ENCODE measurements at places on chromosomes 16 and 17.

GRCh38 chr17:78419970-78420815 is 41.7 kb downstream of the PGS1 start:
- DNase-seq, result no peak
- no peaks in the 10 kb centered on the region for H3K36me3 ChIP-seq
- H3K4me1 ChIP-seq, result peaks cover 18% of the 10 kb centered on the region
- no peak overlapping the region for H3K4me3 ChIP-seq

DNA sequence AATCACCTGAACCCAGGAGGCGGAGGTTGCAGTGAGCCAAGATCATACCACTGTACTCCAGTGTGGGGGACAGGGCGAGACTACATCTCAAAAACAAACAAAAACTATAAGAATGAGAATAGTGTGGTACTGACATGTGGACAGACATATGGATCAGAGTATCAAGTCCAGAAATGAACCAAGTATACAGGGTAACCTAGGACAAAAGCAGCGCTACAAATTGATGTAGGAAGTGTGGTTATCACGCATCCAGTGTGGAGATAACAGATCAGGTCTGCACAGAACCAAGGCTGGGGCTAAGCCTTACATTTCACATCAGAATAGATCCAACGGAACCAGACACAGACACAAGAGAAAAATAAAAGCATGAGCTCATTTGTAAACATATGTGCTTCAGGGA is 23.0 kb upstream of the C16orf95 start:
- no peaks in the 10 kb centered on the region for H3K4me1 ChIP-seq
- H3K27ac ChIP-seq, result no peak overlapping the region
- no peaks in the 10 kb centered on the region for H3K27me3 ChIP-seq
- peaks cover 6% of the 10 kb centered on the region for H3K36me3 ChIP-seq

- no peak for DNase-seq
- peaks cover 10% of the 10 kb centered on the region for H3K4me1 ChIP-seq
- H3K27ac ChIP-seq, result no peak overlapping the region
- H3K36me3 ChIP-seq, result no peaks in the 10 kb centered on the region
- H3K4me3 ChIP-seq, result no peak overlapping the region
- H3K27me3 ChIP-seq, result no peaks in the 10 kb centered on the region
Observed at GRCh38 chr17:17073030-17073564, 30.8 kb downstream of the MPRIP start.

- no peak overlapping the region for H3K4me3 ChIP-seq
- no peak overlapping the region for H3K27ac ChIP-seq
- no peaks in the 10 kb centered on the region for H3K4me1 ChIP-seq
- H3K36me3 ChIP-seq, result no peaks in the 10 kb centered on the region
- H3K27me3 ChIP-seq, result no peaks in the 10 kb centered on the region
- peak; percentile 83 for DNase-seq
Observed at GRCh38 chr17:50841949-50842354, 6.6 kb downstream of the WFIKKN2 start.

- H3K27ac ChIP-seq, result no peak overlapping the region
- no peaks in the 10 kb centered on the region for H3K36me3 ChIP-seq
- no peaks in the 10 kb centered on the region for H3K4me1 ChIP-seq
- H3K27me3 ChIP-seq, result no peaks in the 10 kb centered on the region
- no peak for DNase-seq
Observed at GRCh38 chr16:79850348-79850747, 249.8 kb upstream of the MAF start.

DNA sequence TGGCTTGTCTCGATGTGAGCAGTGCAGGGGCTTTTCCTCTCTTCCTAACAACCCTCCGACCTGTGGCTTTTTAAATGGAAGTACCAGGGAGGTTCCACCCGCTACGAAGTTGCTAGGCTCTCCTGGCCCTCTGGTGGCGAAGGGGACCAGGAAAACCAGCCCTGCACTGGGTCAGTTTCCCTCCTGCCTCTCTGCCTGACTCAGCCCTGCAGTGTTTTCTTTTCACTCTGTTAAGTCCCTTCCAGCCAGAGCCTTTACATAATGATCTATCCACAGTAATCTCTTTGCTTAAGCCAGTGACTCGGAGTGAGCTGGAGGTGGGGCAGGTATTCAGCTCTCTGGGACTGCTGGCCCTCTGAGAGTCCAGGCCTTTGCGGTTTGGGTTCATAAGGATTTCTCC is 331.3 kb upstream of the EEF2KMT start:
- no peak overlapping the region for H3K4me3 ChIP-seq
- no peak overlapping the region for H3K27ac ChIP-seq
- H3K4me1 ChIP-seq, result no peaks in the 10 kb centered on the region
- H3K36me3 ChIP-seq, result no peaks in the 10 kb centered on the region
- DNase-seq, result peak; percentile 26

GRCh38 chr17:63842540-63843386 is at the start of gene SMARCD2:
Gene SMARCD2, minus strand, starts transcription at chr17:63842685. Its CDS starts 11 bp downstream, at chr17:63842674.
- H3K4me3 ChIP-seq, result peak within 1 kb of the TSS; percentile 93
- peaks cover 19% of the 10 kb centered on the region for H3K4me1 ChIP-seq

DNA sequence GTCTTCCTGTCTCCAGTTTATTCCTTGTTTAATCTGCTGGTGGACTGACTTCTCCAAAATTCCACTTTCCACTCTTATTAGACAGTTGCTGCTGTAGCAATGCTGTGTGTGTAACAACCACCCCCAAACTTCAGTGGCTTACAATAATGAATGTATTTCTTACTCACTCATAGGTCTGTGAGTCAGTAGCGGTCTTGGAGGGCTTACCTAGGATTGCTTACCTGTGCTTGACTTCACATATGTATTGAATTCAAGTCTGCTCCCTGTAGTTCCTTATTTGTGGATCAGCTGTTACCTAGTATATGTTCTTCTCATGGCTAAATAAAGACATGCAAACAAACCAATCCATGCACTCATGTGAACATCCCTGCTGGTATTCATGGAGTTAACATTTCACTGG is 224.6 kb downstream of the MAP2K6 start:
- H3K36me3 ChIP-seq, result no peaks in the 10 kb centered on the region
- H3K4me1 ChIP-seq, result no peaks in the 10 kb centered on the region
- no peak overlapping the region for H3K4me3 ChIP-seq
- H3K27me3 ChIP-seq, result no peaks in the 10 kb centered on the region
- no peak overlapping the region for H3K27ac ChIP-seq

- no peak overlapping the region for H3K27ac ChIP-seq
- H3K36me3 ChIP-seq, result no peaks in the 10 kb centered on the region
- peaks cover 5% of the 10 kb centered on the region for H3K27me3 ChIP-seq
- no peaks in the 10 kb centered on the region for H3K4me1 ChIP-seq
Observed at GRCh38 chr16:88881007-88881615, 14.7 kb upstream of the PABPN1L start.

DNA sequence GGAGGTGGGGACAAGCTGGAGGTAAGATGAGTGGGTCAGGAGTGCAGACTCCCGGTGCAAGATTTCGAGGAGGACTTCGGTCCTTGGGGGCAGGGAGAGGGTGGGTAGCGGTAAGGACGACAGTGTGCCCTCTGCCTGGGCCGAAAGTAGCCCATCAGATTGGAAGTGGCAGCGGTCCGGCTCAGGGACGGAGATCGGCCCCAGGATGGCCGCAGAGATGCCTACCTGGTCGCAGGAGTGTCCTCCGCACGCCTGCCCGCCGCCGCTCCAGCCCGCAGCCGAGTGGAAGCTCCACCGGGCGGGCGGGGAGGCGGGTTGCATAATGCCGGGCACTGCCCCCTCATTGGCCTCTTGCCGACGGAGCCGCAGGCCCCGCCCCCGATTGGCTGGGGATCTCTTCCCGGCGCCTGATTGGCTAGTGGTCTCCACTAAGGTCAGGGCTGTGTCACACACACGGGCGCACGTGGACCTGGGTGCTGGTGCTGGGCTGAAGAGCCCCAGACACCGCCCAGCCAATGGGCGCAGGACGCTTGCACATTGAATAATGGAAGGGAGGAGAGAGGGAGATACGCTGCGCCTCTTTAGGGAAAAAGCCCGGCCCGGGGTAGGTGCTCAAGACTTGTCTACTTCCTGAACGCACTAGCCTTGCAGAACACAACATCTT is at the start of gene PER1:
TSS of gene PER1 (minus strand) at position 293 of the 664 bp plus-strand sequence. CDS start 1,698 bp downstream, outside the sequence.
- H3K4me1 ChIP-seq, result peaks cover 21% of the 10 kb centered on the region
- DNase-seq, result peak; percentile 97
- H3K36me3 ChIP-seq, result peaks cover 18% of the 10 kb centered on the region
- H3K4me3 ChIP-seq, result peak within 1 kb of the TSS; percentile 55
